ENCODE measurements at places on chromosomes 7 and 10. TPM values are rescaled to one million over a fixed set of nuclear protein-coding genes. Genes with fewer than 3 reads are reported as not detected.
A peak's percentile ranks its signal among the peaks of the same experiment; 100 is the strongest.

The SPDYE2 gene
- not detected for total RNA-seq

GRCh38 chr7:29332042-29332811 lies 137.7 kb downstream of the CHN2 start:
- no peaks in the 10 kb centered on the region for H3K27me3 ChIP-seq
- H3K4me3 ChIP-seq = no peak overlapping the region
- DNase-seq = peak; percentile 75
- H3K36me3 ChIP-seq = no peaks in the 10 kb centered on the region
- H3K27ac ChIP-seq = peak overlapping the region; percentile 75
- H3K4me1 ChIP-seq = peaks cover 71% of the 10 kb centered on the region

The FAM25A gene
- not detected for total RNA-seq

GRCh38 chr10:51658000-51658399 lies 41.4 kb downstream of the CSTF2T start:
- H3K27ac ChIP-seq = peak overlapping the region; percentile 51
- H3K27me3 ChIP-seq = no peaks in the 10 kb centered on the region
- H3K36me3 ChIP-seq = no peaks in the 10 kb centered on the region
- peaks cover 50% of the 10 kb centered on the region for H3K4me1 ChIP-seq

The MYOF gene
- total RNA-seq = 24.2 TPM

- H3K4me3 ChIP-seq = no peak overlapping the region
- no peak for DNase-seq
- H3K27ac ChIP-seq = no peak overlapping the region
- no peaks in the 10 kb centered on the region for H3K27me3 ChIP-seq
- H3K4me1 ChIP-seq = no peaks in the 10 kb centered on the region
Observed at GRCh38 chr10:92957223-92958010, 103.2 kb upstream of the CYP26C1 start.

- H3K4me3 ChIP-seq = no peak overlapping the region
- peaks cover 39% of the 10 kb centered on the region for H3K4me1 ChIP-seq
- H3K36me3 ChIP-seq = no peaks in the 10 kb centered on the region
- H3K27me3 ChIP-seq = no peaks in the 10 kb centered on the region
- DNase-seq = no peak
- H3K27ac ChIP-seq = no peak overlapping the region
Observed at GRCh38 chr10:124716369-124716768, 27.8 kb downstream of the FAM53B start.

DNA sequence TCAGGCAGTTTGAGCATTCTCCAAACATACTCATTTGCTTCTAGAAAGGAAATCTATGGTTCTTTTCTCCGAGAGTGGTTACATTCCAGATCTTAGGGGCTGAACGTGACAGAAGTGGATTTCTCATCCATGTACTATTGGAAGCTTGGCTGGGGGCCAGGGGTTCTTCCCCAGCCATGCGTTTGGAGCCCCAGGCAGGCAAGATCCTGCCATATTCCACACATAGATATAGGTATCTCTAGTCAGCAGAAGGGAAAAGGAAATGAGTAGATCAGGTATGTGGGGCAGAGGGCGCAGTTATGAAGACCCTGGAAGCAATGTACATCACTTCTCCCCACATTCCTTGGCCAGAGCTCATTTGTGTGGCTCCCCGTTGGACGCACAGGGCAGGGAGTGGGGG lies 299.8 kb downstream of the CCDC3 start:
- H3K4me1 ChIP-seq = peaks cover 3% of the 10 kb centered on the region
- H3K4me3 ChIP-seq = no peak overlapping the region
- no peak overlapping the region for H3K27ac ChIP-seq
- no peaks in the 10 kb centered on the region for H3K27me3 ChIP-seq

DNA sequence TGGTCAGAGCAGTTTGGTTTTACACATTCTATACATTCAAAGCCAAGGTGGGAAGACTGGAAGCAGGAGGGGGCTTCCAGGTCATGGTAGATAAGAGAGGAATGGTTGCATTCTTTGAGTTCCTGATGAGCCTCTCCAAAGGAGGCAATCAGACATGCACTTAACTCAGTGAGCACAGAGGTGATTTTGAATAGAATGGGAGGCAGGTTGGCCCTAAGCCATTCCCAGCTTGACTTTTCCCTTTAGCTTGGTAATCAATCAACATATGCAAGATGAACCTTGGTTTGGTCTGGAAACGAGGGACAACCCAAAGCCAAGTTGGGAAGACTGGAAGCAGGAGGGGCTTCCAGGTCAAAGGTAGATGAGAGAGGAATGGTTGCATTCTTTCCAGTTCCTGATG lies 31.4 kb downstream of the TCERG1L start:
- no peaks in the 10 kb centered on the region for H3K27me3 ChIP-seq
- H3K27ac ChIP-seq = no peak overlapping the region
- no peak for DNase-seq
- no peaks in the 10 kb centered on the region for H3K4me1 ChIP-seq
- no peak overlapping the region for H3K4me3 ChIP-seq
- H3K36me3 ChIP-seq = peaks cover 6% of the 10 kb centered on the region

Measured in A673 (cell line).